ENCODE measurements at places on chromosomes 12 and 14.

GRCh38 chr12:41967668-41968500, 176.8 kb downstream of the GXYLT1 start:
- no peak for DNase-seq

DNA sequence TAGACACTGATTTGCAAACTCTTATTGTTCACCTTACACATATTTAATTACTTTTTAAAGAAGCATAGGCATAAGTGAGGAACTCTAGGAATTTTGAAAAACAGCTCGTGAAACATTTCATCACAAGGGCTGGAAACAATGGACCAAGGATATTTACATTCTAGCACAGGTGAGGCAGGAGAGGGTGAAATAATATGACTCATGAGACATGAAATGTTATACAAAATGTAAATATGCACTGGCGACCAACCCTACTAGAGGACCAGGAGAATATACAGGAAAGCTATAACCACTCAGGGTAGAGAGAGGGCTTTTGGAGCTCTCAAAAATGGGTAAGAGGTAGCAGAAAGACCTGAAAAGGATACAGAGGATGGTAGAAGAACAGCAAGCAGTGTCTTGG, 115.3 kb downstream of the PTGER2 start:
- DNase-seq = no peak

DNA sequence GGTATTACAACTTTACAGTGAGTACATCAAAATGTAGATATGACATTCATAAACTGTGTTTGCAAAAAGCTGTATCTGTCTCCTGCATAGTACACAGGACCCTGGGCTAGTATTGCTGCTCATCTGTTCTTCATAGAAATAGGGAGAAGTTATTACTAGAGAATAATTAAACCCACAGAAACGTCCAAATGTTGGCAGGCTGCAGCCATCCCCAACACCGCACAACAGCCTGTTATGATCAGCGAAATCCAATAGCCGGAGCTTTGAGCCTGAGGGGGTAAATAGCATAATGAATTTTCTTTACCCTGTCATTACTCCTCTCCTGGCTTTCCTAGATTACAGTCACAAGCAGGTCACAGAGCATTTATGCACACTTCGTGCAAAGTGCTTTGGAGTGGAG, 178.0 kb downstream of the DACT1 start:
- no peak for DNase-seq

DNA sequence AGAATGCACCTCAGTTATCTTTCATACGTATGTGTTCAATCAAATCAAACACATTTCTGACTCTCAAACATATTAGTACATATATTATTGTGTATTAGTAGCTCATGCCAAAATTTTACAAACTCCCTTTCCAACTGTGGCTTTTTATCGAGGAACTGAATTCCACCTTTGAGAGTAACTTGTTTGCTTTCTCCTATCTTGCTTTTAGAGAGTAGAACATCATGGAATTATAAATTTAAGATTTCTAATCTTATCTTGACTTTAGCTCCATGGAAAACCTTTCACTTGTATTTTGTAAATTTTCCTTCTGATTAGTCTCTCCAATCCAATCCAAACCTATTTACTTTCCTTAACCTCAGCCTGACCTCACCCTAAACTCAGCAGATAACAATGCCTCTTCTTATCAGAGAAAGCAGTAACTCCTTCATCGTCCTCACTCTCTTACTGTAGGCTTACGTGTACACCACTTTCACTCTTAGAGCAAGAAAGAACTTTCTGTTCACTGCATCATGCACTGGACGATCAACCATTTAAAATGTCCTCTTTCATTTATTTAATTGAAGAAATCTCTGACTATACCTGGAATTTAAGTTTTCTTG, 164.5 kb downstream of the TMTC3 start:
- DNase-seq = no peak

GRCh38 chr12:24864796-24865125, 84.1 kb downstream of the BCAT1 start:
- no peak for DNase-seq

- no peak for DNase-seq
These were observed 4.2 kb downstream of the CDK2AP1 start for GRCh38 chr12:123267335-123267920.

DNA sequence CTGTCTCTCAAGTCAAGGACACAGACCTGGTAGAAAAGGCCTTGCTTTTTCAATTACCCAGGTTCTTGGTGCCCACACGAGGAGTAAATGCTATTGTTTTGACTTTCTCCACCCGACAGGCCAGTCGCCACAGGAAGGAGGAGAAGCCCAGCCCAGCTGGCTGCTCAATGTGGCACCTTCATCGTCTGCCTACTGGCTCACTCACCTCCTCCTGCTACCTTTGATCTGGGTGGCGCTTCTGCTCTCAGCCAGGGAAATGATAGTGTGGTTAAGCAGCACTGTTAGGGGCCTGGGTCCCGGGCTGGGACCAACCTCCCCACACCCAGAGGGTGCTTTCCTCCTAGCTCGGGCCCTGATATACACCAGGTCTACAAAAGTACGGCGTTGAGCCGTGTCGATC, 75.0 kb upstream of the FZD10 start:
- no peak for DNase-seq

GRCh38 chr14:55045087-55045486, 6.4 kb upstream of the MAPK1IP1L start:
- DNase-seq = no peak

DNA sequence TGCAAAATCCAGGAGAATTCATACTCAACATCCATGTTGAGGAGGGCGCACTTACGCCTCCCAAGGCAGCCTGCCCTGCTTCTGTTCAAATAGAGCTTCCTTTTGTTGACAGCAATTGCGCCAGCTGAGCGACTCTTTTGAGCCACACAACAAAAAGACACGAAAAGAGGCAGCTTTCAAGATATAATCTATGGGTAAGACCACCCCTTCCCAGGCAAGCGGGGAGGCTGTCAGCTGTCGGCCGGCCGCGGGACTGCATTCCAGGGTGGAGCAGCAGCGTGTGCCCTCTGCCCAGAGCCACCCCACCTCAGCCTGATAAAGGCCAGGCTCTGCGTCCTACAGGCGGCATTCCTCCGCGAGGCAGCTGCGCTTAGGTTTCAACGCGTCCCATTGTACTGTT, 15.8 kb upstream of the STAB2 start:
- DNase-seq = peak; percentile 49

DNA sequence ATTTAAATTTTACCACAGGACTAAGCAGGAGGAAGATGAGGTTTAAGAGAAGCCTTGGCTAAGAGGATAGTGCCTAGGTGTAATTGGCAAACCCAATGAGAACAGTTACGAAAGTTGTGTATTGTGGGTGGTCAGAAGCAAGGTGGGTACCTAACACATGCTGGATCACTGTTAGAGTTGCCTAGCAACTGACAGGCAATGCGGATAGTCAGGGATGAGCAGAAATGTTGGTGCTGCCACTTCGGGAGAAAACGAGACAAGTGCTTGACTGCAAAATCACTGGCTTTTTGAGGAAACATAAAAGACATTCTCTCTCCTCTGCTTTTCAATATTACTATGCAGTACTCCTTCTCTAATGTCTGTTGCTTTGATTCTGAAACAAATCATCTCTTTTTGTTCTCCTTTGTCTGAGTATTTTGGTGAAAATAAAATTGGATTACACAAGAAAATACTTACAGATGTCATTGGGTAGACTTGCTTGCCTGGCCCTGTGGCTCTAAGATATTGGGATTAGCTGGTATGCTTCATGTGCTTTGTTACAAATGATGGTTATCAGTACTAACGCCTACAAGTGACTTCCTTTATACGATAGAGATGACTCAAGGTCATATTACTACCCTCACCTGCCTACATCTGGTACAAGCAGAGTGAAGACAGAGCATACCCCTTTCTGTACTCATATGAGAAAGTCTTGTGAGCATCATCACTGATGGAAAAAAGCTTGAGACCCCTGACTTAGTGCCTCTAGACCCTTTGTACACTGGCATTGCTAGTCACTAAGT, 48.0 kb downstream of the TDP1 start:
- no peak for DNase-seq

GRCh38 chr14:96455588-96455987, 46.6 kb upstream of the PAPOLA start:
- no peak for DNase-seq

DNA sequence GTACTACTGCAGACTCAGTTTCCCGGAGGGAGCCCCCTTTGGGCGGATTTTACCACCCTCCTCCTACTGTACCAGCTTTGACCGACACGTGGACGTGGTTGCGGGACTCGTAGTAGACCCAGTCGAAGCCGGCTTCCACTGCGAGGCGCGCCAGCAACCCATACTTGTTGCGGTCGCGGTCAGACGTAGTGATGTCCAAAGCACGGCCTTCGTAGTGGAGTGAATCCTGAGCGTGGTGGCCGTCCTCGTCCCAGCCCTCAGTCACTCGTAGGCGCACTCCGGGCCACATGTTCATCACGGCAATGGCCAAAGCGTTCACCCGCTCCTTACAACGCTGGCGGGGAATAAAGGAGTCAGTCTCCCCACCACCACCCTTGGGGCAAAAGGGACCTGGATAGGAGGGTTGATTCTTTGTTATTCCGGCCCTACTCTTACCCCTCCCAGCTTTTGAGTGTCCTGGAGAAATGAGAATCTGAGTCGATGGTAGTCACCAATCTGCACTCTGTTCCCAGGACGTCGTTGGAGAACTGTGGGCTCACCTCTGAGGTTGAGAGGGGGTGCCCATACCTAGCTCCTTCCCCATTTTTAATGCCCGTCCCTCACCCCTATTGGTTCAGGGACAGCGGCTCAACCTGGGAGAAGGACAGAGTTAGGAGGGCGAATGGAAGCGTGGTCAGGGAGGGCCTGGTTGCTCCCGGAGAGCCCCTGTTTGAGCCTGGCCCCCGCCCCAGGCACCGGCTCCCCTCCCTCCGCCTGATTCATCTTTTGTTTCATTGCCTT, 3.4 kb downstream of the DHH start:
- peak; percentile 43 for DNase-seq

DNA sequence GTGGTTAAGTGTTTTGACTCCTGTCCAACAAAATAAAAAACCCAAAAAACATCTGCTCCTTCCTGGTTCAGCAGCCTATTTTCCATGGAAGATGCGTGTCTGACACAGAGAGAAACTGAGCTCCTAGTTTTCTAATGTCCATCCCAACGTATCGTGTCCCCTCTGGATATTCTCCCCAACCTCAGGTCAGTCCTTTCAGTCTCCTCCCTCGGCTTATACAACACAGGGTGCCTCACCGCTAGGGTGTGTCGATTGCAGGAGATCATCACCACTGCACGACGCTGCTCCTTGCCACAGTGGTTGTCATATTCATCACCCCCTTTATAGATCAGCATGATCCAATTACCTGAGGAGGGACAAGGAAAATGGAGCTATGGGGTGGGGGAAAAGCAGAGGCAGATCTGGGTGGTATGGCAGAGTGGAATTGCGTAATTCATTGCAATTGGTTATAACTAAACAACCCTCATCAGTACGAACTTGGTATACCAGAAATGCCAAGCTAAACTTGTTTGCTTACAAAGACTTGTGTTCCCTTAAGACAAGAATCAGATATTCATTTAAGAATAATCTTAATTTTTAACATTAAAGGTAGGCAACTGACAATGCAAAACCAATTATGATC, 5.8 kb downstream of the M6PR start:
- DNase-seq = no peak

- no peak for DNase-seq
These were observed 34.5 kb downstream of the NAV3 start for GRCh38 chr12:77865178-77865577.

GRCh38 chr12:56683-57346, 9.8 kb upstream of the IQSEC3 start:
- DNase-seq = no peak

DNA sequence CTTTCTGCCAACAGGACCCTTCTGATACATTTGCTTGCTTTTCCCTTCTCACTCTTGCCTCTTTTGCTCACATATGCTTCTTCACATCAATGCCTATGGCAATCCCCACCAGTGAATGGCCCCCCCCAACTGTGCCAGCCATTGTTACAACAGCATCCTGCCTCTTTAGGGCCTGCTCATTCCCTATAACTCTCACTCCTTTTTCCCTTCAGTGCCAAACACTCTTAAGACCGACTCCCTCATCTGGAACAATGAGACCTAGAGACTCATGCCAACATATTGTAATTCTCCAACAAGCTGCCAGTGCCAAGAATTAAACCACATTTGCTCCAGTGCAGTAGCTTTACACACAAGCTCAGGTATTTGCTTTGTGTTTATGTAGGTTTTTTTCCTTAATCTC, 189.0 kb downstream of the SOX5 start:
- no peak for DNase-seq

DNA sequence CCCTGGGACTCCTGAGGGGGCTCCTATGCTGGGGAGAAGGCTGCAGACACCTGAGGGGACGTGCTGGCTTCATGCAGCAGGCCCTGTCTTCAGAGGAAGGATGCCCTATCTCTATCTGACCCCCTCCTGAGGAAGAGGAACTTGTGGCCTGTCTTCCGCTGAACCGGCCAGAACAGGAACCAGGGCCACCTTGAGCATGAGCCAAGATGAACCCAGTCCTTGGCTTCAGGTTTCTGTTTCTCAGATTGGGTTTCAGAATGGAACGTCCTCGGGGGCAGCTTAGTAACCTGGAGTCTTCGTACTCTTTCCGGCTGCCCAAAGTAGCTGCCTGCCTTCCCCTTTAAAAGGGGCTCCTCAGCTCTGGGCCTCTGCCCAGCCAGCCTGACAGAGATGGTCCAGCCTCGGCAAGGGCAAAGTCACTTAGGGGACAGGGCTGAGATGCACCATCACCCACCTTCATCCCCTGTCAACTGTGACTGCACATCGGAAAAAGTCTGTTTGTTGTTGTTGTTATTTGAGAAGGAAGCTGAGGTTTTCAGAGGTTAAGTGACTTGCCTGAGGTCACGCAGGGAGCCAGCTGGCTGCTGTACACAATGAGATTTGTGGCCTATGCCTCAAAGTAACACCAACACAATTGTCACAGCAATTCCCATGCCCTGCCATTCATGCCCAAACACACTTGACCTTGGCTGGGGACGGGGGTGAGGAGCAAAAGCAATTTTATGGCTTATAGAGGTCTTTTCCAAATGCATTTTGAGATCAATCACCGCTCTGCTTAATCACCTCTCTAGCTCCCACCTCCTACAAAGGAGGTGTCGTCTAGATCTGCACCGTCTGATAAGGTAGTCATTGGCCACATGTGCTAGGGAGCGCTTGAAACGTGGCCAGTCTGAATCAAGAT, 13.4 kb downstream of the ASB2 start:
- no peak for DNase-seq

- no peak for DNase-seq
These were observed 462.6 kb downstream of the PRKD1 start for GRCh38 chr14:29465095-29465494.
